ENCODE measurements at places on chromosomes 16 and 17.

DNA sequence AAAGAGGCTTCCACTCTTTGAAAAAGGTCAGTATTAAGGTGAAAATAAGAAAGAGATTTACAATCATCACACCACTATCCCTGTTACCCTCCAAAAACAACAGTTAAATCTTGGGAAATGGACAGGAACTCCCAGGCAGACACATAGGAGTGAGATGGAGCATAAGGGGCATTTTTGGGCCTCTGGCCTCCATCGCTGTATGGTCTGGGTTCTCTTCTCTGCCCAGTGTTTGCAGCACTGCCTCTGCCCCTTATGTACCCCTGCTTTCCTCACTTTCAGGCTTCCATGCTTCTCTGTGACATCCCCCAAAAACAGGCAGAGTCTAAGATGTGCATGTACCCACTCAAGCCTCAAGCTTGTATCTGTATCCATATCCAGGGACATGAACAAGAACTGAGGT, 630 bp upstream of the HOXB2 start:
- DNase-seq = no peak

GRCh38 chr17:410543-411401, 58.2 kb upstream of the RPH3AL start:
- DNase-seq = peak; percentile 57

- no peak for DNase-seq
These were observed 541 bp downstream of the ACACA start for GRCh38 chr17:37405955-37406634.

DNA sequence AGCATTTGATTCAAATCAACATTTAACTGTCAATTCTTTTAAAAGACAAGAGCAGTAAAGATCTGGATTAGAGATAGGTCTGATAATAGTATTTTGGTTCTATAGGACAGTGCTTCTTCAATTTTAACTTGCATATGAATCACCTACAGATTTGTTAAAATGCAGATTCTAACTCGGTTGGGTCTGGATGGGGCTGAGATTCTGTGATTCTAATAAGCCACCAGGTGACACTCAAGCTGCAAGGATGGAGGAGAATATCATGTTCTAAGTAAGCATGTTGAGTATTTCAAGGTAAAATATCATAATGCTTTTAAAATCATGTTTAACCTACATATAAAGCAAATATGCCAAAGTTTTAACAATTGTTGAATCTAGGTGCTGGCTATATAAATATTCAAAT, 15.8 kb downstream of the TSPOAP1 start:
- no peak for DNase-seq

GRCh38 chr17:77611791-77612502, 346.6 kb upstream of the TNRC6C start:
- no peak for DNase-seq

DNA sequence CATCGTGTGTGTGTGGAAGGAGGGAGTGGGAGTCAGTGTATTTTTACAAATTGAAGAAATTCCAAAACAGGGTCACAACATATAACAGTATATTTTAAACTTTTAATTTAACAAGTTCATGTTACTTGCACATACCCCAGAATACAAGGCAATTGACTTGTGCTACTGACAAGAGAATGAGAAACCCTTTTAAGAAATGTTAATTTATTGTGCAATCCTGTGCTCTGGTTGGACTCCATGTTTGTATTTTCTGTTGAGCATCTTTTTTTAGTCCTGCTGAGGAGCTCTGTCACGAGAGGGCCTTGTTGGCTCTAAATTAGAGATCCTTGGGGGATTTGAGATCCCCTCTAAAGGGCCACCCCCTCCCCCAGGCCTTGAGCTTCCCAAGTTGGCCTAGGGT, 1.1 kb upstream of the EMP2 start:
- DNase-seq = no peak

- DNase-seq = no peak
These were observed 5.0 kb upstream of the DNASE1L2 start for GRCh38 chr16:2231016-2231931.

DNA sequence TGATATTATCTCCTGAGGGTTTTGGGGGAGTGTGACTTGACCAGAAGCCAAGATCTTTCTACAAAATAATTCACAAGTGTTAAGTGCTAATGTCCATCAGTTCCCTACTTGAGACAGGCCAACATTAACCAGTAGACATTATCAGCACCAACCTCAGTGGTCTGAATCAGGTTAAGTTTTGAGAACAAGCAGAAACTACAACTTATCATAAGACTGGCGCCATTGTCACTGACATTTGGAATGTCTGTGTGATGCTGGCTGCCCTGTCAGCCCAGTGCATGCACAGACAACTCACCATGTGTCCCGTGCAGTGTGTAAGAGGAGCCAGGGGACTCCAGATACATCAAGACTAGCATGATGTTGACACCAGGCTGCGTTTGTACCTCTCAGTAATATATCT, 76.8 kb downstream of the CCDC182 start:
- DNase-seq = no peak

DNA sequence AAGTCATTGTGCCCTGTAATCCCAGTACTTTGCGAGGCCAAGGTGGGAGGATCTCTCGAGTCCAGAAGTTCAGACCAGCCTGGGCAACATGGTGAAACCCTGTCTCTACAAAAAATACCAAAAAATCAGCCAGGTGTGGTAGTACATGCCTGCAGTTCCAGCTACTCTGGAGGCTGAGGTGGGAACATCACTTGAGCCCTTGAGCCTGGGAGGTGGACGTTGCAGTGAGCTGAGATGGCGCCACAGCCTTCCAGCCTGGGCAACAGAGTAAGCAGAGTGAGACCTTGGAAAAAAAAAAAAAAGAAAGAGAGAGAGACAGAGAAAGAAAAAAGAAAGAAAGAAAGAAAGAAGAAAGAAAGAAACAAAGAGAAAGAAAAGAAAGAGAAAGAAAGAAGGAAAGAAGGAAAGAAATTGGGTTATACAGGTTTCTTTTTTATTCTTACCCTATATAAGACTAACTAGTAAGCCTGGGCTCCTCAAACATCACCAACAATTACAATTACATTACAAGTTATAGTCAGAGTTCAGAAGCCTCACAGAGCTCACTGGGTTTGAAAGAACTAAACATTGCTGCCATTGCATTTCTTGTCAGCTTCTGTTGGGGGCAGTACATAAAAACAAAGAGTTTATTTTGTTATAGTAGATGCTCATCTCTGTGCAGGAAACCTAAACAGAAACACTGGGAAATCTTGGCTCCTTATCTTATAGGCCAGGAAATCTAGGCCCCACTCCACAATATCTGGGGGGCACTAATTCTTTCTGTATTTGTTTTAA, 6.7 kb upstream of the ABCA9 start:
- no peak for DNase-seq

- DNase-seq = no peak
These were observed 472 bp downstream of the GALNS start for GRCh38 chr16:88856122-88856827.
